ENCODE measurements at places on chromosomes 11 and 22. TPM values are rescaled to one million over a fixed set of nuclear protein-coding genes. Genes with fewer than 3 reads are reported as not detected.

Gene PIK3IP1
- total RNA-seq = 2.9 TPM

Gene NPAS4
- under 0.01 TPM for total RNA-seq

Gene SPTBN2
- total RNA-seq = 24.8 TPM

Gene WDR74
- total RNA-seq = 36.7 TPM

Gene PGM2L1
- 9.0 TPM for total RNA-seq

Gene P2RX6
- total RNA-seq = 2.6 TPM

Measured in mammary epithelial cell (primary cell).